Activated gamma-delta T cell (primary cell): ENCODE measurements at places on chromosomes 7 and 10.

DNA sequence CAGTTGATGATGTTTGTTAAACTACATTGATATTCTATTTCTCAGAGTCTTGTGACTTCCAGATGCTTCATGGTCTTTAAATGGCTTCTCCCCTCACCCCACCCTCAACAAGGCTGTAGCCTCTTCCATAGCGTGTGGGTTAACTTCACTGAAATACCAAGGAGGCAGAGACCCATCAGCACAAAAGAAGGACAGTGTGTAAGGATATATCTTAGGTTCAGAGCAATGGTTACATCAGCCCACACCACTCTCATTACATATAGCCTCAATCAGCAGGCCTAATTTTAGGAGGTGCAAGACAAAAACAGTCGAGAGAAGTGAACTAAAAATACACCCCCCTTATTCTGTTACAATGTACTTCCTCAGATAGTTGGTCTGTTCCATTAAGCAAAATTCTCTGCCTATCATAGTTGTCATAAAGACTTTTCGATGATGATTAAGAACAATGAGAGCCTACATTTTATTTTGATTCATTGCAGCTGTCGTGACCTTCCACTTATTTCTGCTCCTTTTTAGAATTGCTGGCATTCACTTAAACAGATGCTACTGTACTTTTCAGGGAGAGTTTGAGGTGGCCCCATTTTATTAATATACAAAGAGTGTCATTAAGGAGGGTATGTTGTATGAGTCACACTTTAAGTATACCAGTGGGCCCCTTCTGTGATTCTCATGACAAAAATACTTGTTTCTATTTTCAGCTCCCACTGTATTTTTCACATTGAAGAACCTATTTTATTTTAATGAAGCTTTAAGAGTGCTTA, 52.1 kb downstream of the WIPF3 start:
- no peak for DNase-seq

DNA sequence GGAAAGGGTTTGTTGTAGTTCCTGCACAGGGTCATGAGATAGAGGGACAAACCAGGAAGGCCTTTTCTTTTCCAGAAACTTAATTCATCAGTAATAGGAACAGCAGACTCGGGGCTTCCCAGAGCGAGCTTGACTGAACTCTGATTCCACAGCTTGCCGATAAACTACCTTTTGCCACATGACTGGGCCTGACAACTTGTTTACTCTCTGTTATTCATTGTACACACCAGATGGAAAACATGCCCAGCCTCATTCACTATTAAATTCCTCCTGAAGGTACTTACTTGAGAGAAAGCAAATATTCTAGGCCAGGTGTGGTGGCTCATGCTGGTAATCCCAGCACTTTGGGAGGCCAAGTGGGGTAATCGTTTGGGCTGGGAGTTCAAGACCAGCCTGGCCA, 77.1 kb upstream of the FGFR2 start:
- DNase-seq = no peak

GRCh38 chr10:92890471-92890870, 42.2 kb downstream of the EXOC6 start:
- no peak for DNase-seq

DNA sequence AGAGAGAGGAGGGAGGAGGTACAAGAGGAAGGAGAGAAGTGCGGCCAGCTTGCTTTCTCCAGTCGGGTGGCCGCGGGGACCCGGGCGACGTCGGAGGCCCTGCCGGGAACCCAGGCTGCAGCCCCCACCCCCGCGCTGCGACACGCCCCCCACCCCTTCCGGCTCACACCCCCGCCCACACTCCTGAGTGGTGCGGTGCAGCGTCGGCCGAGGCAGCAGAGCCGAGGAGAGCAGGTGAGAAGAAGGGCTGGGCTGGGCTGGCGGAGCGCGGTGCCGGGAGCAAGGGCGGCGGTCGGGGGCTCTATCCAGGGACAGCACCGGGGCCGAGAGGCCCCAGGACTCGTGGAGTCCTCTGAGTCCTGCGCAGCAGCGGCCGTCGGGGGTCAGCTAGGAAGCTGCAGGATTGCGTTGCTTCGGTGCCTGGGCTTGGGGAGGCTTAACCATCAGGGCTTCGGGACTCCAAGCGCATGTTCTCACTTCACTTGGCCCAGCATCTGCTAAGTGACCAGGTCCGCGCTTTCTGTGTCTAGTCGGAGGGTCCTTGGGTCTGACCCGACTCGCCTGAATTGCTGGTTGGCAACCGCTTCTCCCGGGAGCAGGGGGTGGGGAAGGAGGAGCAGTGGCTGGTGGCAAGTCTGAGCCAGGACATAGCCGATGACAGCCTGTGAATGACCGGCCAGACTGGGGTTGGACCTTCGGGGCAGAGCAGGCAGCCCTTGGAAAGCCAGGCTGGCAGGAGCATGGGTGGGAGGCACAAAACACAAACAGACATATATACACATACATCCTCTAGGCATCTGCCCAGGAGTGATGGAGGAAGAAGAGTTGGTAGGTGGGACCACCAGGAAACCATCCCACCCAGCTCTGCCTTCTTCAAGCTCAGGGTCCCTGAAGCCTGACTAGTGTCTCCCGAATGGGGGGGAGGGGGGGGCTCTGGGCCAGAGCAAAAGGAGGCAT, 683 bp downstream of the CHAT start:
- DNase-seq = no peak
